ENCODE measurements at places on chromosomes 2 and 18. TPM values are rescaled to one million over a fixed set of nuclear protein-coding genes. Genes with fewer than 3 reads are reported as not detected.

ASXL3 gene
- 0.14 TPM for total RNA-seq

TMEM237 gene
- total RNA-seq, result 27.7 TPM

NRP2 gene
- 56.0 TPM for total RNA-seq

ATOH8 gene
- total RNA-seq, result not detected

STPG4 gene
- 0.07 TPM for total RNA-seq

EMILIN2 gene
- total RNA-seq, result 0.68 TPM

ERFE gene
- 3.8 TPM for total RNA-seq

TNFAIP6 gene
- not detected for total RNA-seq

CHRNG gene
- not detected for total RNA-seq

EVA1A gene
- 5.1 TPM for total RNA-seq

DNAH6 gene
- total RNA-seq, result 0.14 TPM

SLC5A7 gene
- total RNA-seq, result not detected

TMEM198 gene
- total RNA-seq, result 0.36 TPM

FAM237A gene
- total RNA-seq, result not detected

GPD2 gene
- total RNA-seq, result 147 TPM

GREB1L gene
- total RNA-seq, result 1.6 TPM

STARD6 gene
- total RNA-seq, result not detected

ANKRD30B gene
- total RNA-seq, result not detected

TMEM169 gene
- 0.34 TPM for total RNA-seq

ALPG gene
- not detected for total RNA-seq

CD8B2 gene
- total RNA-seq, result not detected

CD8B gene
- total RNA-seq, result not detected

IL1R1 gene
- 22.9 TPM for total RNA-seq

MOGAT1 gene
- not detected for total RNA-seq

LRRFIP1 gene
- 170 TPM for total RNA-seq

KCNE4 gene
- 0.14 TPM for total RNA-seq

PAX3 gene
- total RNA-seq, result 5.8 TPM

DSG2 gene
- total RNA-seq, result 557 TPM

ZNF521 gene
- total RNA-seq, result 0.07 TPM

All from nasal cavity respiratory epithelium epithelial cell of viscerocranial mucosa (primary cell).